ENCODE measurements at places on chromosomes 5 and 9. TPM values are rescaled to one million over a fixed set of nuclear protein-coding genes. Genes with fewer than 3 reads are reported as not detected.

FREM1 gene
- 0.05 TPM for polyA plus RNA-seq

NSG2 gene
- 0.09 TPM for polyA plus RNA-seq

ANKRD34B gene
- not detected for polyA plus RNA-seq

ENTREP1 gene
- 0.52 TPM for polyA plus RNA-seq

BHMT2 gene
- polyA plus RNA-seq: not detected

NIM1K gene
- 0.07 TPM for polyA plus RNA-seq

Data from keratinocyte (primary cell).